ENCODE measurements at places on chromosomes 11 and 22. TPM values are rescaled to one million over a fixed set of nuclear protein-coding genes. Genes with fewer than 3 reads are reported as not detected.

Gene ANKK1
- 0.09 TPM for total RNA-seq

Gene SIAE
- total RNA-seq = 4.9 TPM

DNA sequence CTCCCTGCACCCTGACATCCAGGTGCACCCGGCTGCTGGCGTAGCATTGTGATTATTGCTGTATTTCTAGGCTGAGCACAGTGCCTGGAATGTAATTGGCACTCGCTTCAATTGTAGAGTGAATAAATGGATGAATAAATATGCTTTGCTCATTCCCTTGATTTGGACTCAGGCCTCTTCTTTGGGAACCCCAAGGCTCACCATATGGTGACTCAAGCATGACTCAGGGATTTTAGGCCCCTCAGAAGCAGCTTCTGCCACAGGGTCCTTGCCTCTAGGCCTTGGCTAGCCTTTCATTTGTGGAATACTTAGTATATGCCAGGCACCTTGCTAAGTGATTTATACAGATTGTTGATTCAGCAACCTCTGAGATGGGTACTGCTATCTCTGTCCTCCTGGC is 78.9 kb downstream of the GRIK4 start:
- H3K36me3 ChIP-seq = no peaks in the 10 kb centered on the region
- no peaks in the 10 kb centered on the region for H3K4me1 ChIP-seq
- DNase-seq = no peak
- peaks cover 7% of the 10 kb centered on the region for H3K27me3 ChIP-seq

- DNase-seq = no peak
- H3K27ac ChIP-seq = no peak overlapping the region
- no peaks in the 10 kb centered on the region for H3K27me3 ChIP-seq
- peaks cover 49% of the 10 kb centered on the region for H3K4me1 ChIP-seq
These were observed 32.6 kb downstream of the FBLN1 start for GRCh38 chr22:45535290-45535689.

Measured in muscle of leg (tissue), 16 donors.